Right forelimb (tissue), 1 donor: ENCODE measurements at places on chromosomes 12 and 14.

DNA sequence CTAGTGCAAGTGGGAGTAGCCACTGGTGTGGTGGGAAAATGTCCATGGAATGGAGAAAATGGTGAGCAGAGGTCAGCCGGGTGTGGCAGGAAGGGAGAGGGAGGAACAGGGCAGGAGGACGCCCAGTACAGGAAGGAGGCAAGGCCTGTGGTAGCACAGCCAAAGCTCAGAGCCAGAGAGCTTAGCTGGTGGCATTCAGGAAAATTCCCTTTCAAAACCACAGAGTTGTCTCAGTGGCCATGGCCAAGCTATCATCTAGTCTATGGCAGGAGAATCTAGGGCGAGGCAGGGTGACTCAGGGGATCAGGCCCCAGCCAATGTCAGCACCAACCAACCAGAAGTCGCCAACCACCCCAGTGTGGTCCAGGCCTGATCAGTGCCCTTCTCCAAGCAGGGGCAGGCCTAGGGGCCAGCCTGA lies 67.7 kb upstream of the DDX11 start:
- DNase-seq = peak; percentile 40

DNA sequence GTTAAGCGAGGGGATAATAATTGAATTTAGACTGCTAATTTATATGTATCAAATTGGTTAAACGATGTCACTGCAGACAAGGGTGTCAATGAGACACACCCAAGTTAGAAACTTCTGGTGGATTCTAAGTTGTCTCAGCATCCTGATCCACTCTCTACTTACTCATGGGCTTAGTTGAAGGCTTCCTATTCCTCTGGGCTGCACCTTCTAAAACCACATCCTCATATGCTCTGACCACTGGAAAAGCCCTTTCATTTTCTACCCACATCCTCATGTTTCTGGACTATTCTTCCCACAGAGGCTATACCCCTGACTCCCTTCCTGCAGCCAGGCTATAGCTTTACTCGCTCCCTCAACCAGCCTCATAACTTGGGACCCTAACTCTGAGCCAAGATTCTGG lies 493.8 kb downstream of the VRK1 start:
- no peak for DNase-seq

DNA sequence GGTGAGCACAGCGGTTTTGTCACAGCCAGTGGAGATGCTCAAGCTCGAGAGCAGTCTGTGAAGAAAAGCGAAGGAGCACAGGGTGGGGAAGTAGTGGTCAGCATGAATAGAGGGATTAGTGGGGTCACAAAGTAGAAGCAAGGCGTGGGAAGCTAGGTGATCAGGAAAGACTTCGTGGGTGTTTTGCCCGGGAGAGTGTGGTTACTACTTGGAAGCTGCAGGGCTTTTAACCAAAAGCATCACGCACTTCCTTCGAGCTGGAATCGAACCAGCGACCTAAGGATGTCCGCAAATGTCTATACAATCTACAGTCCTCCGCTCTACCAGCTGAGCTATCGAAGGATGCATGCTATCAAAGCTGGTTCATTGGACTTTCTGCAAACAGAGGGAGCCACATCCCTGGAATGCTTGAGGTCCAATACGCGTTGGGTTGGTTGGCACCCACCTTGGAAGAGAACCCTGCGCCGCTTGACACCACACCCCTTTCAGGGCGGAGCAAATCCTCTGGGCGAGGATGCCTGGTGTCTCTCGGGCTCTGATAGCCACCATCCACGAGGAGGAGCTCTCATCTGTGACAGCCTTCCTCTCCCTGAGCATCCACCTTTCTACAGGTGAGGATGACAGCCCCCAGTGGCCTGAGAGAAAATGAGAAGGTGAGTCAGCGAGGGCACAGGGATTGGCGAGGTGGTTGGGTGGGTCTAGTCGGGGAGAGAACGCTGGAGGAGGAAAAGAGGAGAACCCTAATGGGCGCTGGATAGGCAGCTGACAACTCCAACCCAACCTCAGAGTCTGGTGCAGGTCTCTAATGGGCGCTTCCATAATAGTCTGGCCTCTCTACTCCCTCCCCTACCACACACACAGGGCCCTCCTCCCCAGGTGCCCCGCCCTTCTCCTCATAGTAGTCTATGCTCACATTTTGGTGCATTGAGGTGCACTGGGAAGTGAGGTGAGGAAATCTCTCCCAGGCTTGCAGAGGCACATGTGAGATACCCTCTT lies 16.0 kb upstream of the OR6S1 start:
- no peak for DNase-seq

DNA sequence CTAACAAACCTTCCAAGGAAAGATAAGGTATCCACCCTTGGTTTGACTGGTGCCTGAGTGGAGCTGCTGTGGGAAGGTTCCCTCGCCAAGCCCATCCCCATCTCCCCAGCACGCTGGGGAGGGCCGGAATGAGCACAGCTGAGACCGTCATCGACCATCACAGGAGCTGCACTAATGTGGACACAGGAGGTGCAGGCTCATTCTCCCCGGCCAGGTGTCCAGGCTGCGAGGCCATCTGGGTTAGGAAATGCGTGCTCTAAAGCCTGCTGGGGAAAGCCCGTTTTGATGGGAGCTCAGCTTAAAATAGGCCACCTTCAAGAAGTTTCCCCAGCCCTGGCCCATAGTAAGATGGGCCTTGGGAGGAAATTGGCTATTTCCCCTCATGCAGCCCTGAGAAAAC lies 35.2 kb upstream of the FOXN3 start:
- no peak for DNase-seq

- peak; percentile 76 for DNase-seq
Measured at GRCh38 chr14:28608851-28609828, 157.4 kb upstream of the FOXG1 start.

DNA sequence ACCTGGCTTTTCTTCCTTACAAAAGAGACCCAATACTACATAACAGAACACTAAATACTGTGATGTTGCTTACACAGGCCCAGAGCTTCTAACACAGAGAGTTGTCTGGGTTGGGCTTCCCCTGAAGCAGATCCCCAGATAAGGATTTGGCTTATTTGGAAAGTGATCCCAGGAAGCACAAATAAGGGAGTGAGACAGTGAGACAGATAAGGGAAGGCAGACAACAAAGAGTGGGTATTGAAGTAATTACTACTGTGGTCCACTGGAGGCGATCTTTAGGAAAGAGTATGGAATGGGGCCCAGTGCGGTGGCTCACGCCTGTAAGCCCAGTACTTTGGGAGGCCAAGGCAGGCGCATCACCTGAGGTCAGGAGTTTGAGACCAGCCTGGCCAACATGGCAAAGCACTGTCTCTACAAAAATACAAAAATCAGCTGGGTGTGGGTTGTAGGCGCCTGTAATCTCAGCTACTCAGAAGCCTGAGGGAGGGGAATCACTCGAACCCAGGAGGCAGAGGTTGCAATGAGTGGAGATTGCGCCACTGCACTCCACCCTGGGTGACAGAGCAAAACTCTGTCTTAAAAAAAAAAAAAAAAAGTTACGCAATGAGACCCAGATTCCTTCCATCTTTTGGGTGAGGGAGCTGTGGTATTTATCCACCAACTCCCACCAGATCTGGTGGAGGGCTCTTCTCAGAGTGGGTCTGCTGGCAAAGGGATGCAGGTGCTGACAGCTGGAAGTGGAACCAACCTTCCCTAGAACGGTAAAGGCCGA lies 10.2 kb upstream of the C12orf43 start:
- no peak for DNase-seq

GRCh38 chr12:17875230-17875629 lies 214.8 kb downstream of the RERGL start:
- no peak for DNase-seq

- DNase-seq = peak; percentile 21
Measured at GRCh38 chr12:49870501-49871262, 27.8 kb upstream of the BCDIN3D start.

DNA sequence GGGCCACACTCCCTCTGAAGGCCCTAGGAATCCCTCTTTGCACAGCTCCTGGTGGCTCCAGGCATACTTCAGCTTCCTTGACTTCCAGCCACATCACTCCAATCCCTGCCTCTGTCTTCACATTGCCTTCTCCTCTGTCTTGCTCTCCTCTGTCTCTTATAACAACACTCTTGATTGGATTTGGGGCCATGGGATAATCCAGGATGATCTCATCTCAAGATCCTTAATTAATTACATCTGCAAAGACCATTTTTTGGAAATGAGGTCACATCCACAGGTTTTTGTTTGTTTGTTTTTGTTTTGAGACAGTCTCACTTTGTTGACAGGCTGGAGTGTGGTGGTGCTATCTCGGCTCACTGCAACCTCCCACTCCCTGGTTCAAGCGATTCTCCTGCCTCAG lies 88.7 kb downstream of the TMTC1 start:
- DNase-seq = no peak

- DNase-seq = no peak
Measured at GRCh38 chr12:128537668-128538067, 270.7 kb downstream of the TMEM132C start.

DNA sequence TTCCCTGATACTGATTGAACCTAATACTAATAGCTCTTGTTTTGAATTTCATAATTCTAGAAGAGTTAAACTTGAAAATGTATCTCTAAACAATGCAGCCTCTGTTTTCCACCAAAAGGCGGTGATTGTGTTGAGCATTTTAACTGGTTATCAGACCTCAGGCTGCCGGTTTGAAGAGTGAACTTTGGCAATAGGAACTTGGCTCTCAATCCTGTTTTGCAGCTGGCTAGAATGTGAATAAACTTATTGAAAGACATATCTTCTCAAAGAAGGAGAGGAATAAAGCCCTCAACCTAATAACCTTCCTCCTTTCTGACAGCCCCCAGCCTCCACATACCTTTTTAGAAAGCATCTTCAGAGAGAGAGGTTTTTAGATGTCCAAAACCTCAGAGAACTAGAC lies 105.4 kb downstream of the SRGAP1 start:
- no peak for DNase-seq

DNA sequence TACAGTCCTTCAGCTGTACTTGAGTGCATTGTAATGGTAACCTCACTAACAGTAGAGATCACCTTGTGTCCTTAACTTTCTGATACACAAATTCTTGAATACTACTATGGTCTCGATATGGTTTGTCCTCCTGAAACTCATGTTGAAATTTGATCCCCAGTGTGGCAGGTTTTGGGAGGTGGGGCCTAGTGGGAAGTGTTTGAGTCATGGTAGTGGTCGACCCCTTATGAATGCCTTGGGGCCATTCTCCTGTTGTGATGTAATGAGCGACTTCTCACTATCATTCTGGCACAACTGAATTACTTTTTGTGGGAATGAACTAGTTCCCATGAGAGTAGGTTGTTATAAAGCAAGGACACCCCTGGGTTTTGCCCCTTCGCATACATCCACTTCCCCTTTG lies 52.3 kb downstream of the IPO8 start:
- no peak for DNase-seq

GRCh38 chr14:48616931-48617330 lies 941.5 kb upstream of the MDGA2 start:
- no peak for DNase-seq

GRCh38 chr14:92493024-92493423 lies 20.6 kb upstream of the RIN3 start:
- peak; percentile 23 for DNase-seq

DNA sequence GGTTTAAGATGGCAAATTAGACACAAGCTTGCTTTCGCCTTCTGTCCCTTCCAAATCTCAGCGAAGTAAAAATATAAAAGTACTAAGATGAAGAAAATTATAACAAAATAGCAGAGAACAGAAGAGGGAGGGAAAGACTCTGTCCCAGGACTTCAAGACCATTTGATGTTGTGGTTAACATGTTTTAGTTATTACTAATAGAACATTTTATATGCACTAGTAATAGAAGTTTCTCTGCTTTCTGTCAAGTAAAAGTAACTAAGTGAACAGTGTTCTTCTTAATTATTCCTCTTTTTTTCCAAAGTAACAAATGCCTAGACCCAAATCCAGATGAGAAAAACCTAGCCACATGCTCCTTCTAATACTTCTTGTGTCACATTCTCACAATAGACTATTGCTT lies 85.1 kb upstream of the DAAM1 start:
- no peak for DNase-seq

GRCh38 chr12:49934505-49934904 lies 16.0 kb upstream of the AQP2 start:
- no peak for DNase-seq

- DNase-seq = no peak
Measured at GRCh38 chr12:6214633-6215032, 14.4 kb downstream of the CD9 start.

DNA sequence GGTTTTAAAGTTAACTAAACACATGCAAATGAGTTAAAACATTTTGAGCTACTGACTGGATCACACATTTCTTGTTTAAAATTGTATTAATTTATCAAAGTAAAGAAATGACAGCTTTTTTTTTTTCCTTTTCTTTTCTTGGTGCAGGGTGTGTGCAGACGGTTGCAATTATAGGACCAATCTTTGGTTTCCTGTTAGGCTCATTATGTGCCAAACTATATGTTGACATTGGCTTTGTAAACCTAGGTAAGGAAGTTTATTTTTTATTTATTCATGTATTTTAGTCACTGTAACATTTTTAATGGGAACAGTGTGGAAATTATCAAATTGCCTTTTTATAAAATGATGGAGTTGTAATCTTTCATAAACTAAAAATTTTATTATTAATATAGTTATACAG lies 21.9 kb downstream of the SLCO1C1 start:
- no peak for DNase-seq

DNA sequence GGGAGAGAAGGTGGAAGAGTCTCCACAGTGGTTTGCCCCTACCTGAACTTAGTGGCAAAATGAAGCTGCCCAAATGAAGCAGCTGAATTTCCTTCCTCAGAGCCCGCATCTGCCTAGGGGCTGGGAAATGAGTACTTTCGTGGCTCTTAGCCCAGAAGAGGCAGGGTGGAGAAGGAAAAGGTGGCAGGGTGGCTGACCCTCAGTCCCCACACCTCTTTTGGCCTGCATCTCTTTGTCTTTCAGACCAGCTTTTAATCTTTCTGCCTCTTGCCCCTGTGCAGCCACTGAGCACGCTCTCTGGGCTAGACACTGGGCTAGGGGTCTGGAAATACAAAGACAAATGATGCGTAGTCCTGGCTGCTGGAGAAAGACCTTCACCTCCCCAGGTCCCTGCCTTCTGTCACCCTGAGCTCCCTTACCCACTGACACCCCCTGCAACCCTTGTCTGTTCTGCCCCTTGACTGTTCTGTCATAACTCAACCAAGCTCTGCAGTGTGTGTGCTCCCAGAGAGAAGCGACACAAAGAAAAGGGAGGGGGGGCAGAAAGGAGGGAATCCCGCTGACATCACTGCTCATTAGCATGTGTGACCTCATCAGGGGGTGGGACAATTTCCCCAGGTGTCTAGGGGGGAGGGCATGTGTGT lies 371 bp upstream of the REM2 start:
- no peak for DNase-seq

- DNase-seq = no peak
Measured at GRCh38 chr12:124319368-124320050, 24.6 kb downstream of the RFLNA start.

- no peak for DNase-seq
Measured at GRCh38 chr12:39467432-39467870, 24.5 kb upstream of the KIF21A start.

GRCh38 chr14:99408286-99408970 lies 72.2 kb downstream of the SETD3 start:
- DNase-seq = no peak
